ENCODE measurements at places on chromosomes 2 and 18.
A peak's percentile ranks its signal among the peaks of the same experiment; 100 is the strongest.

- DNase-seq = no peak
These were observed 6.4 kb downstream of the GPR35 start for GRCh38 chr2:240631548-240632305.

- no peak for DNase-seq
These were observed 222.1 kb upstream of the SPRED2 start for GRCh38 chr2:65654496-65654895.

GRCh38 chr2:54610700-54611099, 112.8 kb upstream of the EML6 start:
- no peak for DNase-seq

DNA sequence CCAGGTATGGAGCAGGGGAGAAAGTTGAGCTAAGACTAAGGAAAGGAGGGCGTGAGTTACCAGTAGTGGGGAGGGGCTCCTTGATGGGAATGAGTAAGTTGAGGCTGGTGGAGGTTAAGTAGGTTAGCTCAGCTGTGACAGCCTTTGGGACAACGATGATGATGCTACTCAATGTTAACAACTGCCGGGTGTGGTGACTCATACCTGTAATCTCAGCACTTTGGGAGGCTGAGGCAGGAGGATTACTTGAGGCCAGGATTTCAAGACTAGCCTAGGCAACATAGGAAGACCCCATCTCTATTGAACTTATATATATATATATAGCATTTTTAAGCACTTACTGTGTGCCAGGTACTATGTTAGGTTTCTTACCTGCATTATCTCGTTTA, 48.4 kb downstream of the HK2 start:
- DNase-seq = no peak

DNA sequence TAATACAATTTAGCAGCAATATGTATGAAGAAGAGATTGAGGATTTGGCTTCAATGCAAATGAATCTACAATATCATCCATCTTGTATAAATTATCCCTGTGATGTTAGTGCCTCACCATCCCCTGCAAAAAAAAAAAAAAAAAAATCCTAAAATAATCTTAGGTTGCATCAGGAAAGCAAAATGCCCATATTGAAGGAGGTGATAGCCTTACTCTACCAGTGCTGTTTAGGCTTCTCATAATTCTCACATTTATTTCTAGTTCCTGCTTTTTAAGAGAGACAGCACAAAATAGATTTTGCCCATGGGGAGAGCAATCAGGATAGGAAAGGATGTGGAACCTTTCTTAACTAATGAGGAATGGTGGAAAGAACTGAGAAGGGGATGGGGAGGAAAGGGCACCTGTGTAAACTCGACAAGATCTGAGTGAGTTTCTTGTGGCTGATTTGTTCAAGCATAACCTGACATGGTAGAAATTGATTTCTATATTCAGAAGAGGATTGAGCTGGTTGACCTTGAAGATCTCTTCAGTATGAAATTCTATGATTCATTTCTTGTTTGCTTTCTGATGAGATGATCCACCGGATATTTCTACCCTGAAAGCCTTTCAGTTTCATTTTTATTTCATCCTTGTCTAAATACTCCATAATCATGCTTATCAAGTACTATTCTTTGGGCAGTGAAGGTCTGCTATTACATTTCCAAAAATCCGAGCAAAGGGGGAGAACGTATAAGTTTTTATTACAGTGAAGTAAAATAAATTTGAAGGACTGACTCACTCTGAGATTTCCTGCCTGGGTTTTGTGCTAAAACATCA, 391.2 kb downstream of the PTPRM start:
- no peak for DNase-seq

GRCh38 chr2:101623031-101623521, 74.4 kb upstream of the MAP4K4 start:
- DNase-seq = no peak

DNA sequence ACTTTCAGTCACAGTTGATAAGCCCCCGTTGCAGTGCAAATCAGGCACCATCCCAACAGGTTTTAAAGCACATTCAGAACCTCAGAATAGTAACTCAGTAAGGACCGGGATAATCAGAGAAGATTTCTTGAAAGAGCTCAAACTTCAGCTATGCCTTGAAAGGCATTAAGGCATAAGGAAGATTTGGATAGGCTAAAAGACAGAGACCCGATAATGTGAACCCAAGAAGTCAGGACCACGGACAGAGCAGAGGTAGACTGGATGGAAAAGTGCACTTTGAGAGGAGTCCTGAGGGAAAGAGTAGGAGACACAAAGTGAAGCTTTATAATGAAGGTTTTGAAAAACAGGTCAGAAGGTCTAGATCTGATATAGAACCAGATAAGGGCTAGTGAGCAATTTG, 36.9 kb upstream of the KLF7 start:
- no peak for DNase-seq

DNA sequence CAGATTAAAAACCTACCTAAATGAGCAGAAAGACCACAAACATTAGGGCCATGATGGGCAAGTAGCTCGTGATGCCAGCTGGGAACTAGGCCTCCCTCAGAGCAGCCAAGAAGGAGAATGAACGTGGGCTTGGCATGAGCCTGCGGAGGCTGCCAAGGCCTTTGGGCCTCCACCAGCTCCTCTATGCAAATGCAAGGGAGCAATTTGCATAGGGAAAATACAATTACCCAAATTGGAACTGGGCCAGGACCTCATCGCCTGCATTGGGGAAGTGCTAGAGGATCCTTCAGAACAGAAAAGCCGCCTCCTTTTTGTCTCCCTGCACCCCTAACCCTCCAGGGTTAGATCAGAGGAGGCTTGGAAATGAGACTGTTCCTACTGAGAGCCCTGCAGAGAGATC, 326.4 kb downstream of the SMAD2 start:
- DNase-seq = no peak

DNA sequence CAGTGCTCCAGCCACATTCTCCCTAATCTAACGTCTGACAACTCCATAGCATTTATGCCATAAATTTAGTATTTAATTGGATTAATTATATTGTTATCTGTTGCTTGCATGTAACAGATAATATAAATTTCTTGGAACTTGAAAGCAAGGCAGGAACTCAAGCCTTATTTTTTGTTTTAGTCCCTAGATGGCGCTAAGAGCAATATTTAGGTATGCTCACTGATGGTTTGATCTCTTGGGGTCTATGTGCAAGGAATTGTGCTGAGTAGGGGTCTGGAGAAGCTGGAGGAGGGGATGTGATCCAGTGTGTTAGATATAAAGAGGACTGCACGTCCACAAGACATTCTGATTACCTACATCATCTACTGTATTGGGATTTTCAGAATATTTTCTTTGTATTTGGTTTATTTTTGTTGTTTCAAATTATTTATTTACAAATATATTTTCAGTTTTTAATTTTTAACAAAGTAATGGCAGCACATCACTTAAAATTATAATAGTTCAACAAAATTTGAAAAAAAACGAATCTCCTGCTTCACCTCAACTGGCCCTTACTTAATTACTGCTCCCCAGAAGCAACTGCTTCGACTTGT, 32.8 kb downstream of the KATNAL2 start:
- no peak for DNase-seq

DNA sequence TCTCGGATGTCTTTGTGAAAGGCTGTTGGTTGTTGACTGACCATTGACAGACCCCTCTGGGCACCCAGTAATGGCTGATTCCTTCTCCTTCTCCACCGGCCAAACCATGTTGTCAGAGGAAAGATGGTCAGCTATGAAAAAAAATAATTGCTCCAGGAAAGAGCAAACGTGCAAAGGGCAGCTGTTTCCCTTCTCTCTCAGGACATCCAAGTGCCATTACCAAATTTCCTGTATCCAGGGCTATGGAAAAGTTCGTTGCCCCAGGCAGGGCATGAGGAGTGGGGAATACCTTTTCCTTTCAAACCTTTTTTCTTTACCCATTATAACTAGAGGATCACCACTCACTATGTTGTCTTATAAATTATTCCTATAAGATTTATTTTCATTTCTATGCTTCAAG, 321.5 kb upstream of the HNRNPA3 start:
- no peak for DNase-seq

GRCh38 chr18:31099450-31100230, 2.6 kb downstream of the DSC2 start:
- DNase-seq = no peak

DNA sequence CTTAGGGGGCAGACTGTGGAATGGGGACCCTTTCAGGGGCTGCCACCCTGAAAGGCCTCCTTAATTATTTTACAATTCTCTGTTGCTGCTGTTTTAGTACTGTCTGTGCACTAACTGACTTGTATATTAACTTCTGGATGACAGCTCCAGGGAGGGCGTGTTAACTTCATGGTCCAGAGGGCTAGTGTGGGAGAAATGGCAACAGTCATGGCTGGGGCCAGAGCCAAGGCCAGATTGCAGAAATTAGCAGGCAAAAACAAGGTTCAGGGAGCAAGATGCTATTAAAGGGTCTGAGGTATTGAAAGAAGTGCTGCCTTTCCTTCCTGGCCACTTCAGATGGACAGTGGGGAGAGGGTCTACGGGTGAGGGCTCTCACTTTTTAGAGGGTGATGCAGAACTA, 9.1 kb downstream of the WIPF1 start:
- DNase-seq = no peak

GRCh38 chr2:15941871-15942710, 1.7 kb downstream of the MYCN start:
- no peak for DNase-seq

DNA sequence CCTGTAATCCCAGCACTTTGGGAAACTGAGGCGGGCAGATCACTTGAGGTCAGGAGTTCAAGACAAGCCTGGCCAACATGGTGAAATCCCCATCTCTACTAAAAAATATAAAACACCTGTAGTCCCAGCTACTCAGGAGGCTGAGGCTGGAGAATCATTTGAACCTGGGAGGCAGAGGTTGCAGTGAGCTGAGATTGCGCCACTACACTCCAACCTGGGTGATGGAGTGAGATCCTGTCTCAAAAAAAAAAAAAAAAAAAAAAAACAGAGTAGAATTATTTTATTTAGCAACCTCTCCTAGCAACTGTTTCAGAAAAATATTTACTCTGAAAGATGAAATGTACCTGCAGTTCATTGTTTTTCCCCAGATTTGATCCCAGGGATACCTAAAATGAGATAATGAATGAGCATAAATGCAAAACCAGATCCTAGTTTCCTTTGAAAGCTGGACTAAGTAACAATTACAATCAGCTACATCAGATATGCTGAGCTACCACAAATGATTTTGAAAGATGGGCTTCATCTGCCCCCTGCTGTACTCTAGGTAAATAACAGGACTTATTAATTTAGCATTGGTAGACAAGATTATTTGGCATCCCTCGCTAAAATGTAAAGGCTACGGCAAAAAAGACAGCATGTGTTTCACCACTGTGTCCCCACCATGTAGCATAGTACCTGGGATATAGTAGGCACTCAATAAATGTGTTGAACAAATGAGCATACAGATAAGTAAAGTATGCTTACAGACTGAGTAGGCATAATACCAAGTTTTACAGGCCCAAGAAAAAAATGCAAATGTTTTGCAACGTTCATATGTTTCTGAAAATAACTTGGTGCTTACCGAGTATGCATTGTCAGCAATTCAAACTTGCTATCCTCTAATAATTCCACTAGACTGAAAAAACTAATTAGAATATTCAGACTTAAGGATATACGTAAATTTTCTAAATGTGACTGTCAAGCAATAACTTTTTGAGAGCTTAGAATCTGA, 102.5 kb downstream of the ATL2 start:
- DNase-seq = no peak

GRCh38 chr2:108534584-108535356, 500 bp downstream of the LIMS1 start:
- peak; percentile 31 for DNase-seq

- no peak for DNase-seq
These were observed 122.0 kb upstream of the MGAT5 start for GRCh38 chr2:134131681-134132489.

- no peak for DNase-seq
These were observed 11.8 kb downstream of the MAPRE3 start for GRCh38 chr2:26982102-26982742.

- no peak for DNase-seq
These were observed 2.1 kb downstream of the LIPT1 start for GRCh38 chr2:99156891-99157290.

DNA sequence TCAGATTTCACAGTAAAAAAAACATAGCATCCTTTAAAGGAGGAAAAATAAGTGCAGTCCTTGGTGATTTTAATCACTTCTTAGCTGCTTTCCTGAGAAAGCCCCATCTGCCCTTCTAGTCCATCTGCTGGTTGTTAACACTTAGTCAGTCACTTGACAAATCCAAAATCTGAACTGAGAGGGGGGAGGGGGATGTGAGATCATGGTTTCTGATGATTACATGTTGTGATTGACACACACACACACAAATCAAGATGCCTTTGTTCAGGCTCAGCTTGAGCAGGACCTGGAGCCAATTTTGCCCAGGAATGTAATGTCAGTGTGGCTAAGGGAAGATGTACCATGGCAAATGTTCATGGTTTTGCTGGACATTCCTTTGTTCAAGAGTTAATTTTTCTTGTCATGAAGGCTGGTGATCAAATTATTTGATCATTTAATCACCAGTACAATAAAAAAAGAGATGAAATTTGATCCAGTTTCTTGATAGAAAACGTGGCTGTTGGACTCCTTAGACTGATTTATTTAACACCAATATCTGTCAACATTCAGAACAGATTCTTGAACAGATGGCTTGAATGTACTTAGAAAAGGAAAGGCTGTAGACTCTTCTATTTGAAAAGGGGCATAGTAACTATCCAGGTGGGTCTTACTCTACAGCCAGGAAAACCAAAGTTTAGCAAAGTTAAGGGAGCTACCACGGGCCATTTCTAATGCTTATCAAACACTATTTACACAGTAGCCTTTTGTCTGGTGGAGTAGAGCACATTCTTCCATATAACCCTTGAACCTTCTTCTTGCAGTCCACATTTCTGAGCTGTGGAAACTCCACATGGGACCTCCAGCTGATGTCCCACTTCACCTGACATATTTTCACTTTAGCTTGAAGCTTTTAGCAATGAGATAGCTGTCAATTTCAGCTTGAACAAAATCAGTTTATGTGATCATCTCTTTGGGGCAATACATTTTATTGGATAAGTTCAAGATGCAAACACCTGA, 408.7 kb downstream of the PIK3C3 start:
- no peak for DNase-seq

DNA sequence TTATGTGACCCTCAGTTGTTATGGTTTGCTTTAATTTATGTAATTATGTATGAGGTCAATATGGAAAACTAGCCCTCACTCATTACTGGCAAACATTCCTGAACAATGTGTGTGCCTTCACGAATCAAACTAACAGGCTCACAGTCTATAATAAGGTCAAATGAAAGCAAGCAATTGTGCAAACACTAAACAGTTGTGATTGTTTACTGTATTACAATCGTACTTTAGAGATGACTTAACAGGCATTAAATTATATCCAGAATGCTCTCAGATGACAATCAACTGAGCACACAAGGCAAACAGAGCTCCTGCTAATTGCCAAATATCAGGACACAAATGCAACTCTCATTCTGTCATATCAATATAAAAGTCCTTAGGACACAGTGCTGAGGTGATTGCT, 29.5 kb downstream of the COL5A2 start:
- no peak for DNase-seq

GRCh38 chr18:30280861-30281470, 761.6 kb downstream of the DSC3 start:
- no peak for DNase-seq

DNA sequence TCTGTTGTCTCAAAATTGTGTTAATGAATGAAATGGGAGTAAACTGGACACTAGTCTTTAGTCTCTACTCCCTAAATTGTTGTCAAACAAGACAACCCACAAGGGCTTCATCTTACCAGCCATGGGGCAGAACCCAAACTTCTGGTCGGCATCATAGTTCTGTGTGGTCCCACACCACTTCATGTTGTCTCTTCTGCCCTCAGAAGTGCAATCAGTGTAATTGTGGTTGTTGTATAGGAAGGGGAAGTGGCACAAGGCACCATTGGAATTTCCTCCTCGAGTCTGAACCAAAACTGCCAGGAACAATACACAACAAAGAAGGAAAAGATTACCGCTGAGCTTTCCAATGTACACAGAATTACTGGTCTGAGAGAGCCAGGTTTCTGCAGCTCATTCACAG, 12.6 kb downstream of the FN1 start:
- DNase-seq = no peak

Measured in T-helper 17 cell (primary cell).